ENCODE measurements at places on chromosomes 6 and 20. TPM values are rescaled to one million over a fixed set of nuclear protein-coding genes. Genes with fewer than 3 reads are reported as not detected.

TPBG gene
- 111 TPM for total RNA-seq

FYN gene
- total RNA-seq = 37.8 TPM

GRCh38 chr6:110738899-110739365, 76.3 kb downstream of the CDK19 start:
- no peak overlapping the region for H3K4me3 ChIP-seq
- no peak overlapping the region for H3K27ac ChIP-seq
- H3K4me1 ChIP-seq = no peaks in the 10 kb centered on the region
- DNase-seq = no peak
- H3K36me3 ChIP-seq = peaks cover 5% of the 10 kb centered on the region

DPPA5 gene
- total RNA-seq = not detected

DNA sequence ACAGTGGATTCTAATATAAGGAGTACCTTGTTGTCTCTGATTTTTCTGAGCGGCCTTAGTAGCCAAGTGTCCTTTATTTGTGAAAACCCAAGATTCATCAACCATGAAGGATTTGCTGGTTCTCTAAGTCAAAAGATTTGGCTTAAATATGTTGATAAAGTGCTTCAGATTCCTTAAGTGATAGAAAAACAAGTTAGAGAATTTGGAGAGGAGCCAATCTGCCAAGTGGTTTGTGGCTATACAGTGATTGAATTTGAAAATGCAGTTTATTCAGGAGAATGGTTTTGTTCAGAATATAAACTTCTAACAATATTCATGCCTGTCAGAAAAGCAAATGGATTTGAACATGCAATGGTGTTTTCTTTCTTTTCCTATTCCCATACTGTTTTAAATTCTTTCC, 54.8 kb downstream of the CAP2 start:
- H3K4me3 ChIP-seq = no peak overlapping the region
- DNase-seq = no peak
- H3K27me3 ChIP-seq = no peaks in the 10 kb centered on the region
- H3K36me3 ChIP-seq = no peaks in the 10 kb centered on the region

DNA sequence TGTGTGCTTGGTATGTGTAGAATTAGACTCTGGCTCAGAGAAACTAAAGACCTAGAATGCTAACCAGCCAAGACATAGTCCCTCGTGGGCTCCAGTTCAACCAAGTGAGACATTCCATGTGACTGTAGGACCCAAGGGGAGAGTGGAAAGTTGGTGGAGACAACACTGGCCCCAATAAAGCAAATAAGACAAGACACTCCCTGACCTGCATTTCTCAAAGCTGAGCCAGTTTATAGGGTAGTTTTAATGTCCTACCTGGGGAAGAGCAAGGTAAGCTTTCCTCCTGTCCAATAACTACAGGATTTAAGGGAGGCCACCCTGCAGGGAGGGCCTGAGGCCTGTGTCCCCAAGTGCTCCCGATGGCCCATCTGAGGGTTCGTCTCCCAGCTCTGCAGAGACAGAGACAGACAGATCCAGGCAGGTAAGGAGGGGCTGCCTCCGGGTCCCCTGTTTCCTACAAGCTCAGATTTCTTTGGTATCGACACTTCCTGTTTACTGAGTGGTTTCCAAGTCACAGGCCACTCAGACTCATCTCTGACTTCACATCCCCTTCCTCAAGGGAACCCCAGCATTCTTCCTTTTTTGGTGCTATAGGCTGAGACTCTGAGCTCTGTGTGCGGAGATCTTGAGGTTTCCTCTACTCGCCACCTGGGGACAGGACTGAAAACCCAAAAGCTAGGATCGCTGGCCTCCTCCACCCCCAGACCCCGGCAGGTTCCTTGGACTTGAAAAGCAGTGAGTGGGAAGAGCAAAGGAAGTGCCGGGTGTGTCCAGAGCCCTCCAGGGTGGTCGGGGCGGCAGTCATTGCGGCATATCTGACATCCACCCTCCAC, 92.4 kb downstream of the PRND start:
- H3K27me3 ChIP-seq = no peaks in the 10 kb centered on the region
- H3K4me1 ChIP-seq = peaks cover 57% of the 10 kb centered on the region
- peak overlapping the region; percentile 52 for H3K27ac ChIP-seq
- H3K4me3 ChIP-seq = no peak overlapping the region
- DNase-seq = no peak
- H3K36me3 ChIP-seq = no peaks in the 10 kb centered on the region

GRCh38 chr6:139650941-139651340, 276.5 kb upstream of the CITED2 start:
- no peak overlapping the region for H3K27ac ChIP-seq
- DNase-seq = no peak
- no peak overlapping the region for H3K4me3 ChIP-seq
- no peaks in the 10 kb centered on the region for H3K36me3 ChIP-seq
- no peaks in the 10 kb centered on the region for H3K27me3 ChIP-seq

ADGRF5 gene
- 37.8 TPM for total RNA-seq

DNA sequence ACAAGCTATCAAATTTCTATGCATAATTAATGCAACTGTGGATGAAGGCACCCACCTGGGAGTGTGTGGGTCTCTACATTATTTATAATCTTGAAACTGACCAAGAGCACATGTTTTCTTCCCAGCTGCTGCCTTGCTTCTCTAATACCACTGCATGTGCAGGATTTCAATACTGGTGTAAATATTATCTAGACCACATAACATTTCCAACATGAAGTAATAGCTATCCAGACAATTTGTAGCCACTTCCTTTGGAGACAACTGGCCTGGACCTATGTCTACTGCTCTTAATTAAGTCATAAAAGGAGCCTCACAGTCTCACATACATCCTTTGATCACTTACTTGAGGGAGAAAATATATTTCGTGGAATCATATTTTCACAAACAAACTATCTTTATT, 180.7 kb downstream of the HIVEP2 start:
- no peaks in the 10 kb centered on the region for H3K27me3 ChIP-seq
- no peak overlapping the region for H3K27ac ChIP-seq
- no peaks in the 10 kb centered on the region for H3K4me1 ChIP-seq
- DNase-seq = no peak

HLA-DRA gene
- 93.9 TPM for total RNA-seq

GRCh38 chr6:69729870-69730449, 66.8 kb downstream of the LMBRD1 start:
- H3K4me1 ChIP-seq = peaks cover 12% of the 10 kb centered on the region
- no peak overlapping the region for H3K4me3 ChIP-seq
- no peaks in the 10 kb centered on the region for H3K36me3 ChIP-seq
- no peaks in the 10 kb centered on the region for H3K27me3 ChIP-seq
- H3K27ac ChIP-seq = no peak overlapping the region

SRSF12 gene
- 2.0 TPM for total RNA-seq

SLC44A4 gene
- 0.19 TPM for total RNA-seq

DNA sequence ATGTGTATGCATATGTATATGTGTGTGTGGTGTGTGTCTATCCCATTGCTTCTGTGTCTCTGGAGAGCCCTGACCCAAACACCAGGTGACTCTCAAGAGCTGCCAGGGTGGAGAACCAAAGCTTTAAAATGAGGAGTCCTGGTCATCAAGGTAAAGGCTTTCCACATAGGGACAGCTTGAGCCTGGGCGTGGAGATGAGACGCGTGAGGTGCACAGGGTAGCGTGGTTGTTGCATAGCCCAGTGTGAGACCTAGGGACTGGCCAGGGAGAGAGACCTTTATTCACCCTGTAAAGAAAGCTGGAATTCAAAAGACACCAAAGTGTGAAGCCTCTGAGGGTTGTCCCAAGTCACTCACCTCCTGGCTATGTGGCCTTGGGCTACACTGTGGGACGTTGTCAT, 149.1 kb downstream of the SYCP2 start:
- H3K4me1 ChIP-seq = no peaks in the 10 kb centered on the region
- H3K27me3 ChIP-seq = no peaks in the 10 kb centered on the region
- no peaks in the 10 kb centered on the region for H3K36me3 ChIP-seq
- no peak overlapping the region for H3K27ac ChIP-seq

DNA sequence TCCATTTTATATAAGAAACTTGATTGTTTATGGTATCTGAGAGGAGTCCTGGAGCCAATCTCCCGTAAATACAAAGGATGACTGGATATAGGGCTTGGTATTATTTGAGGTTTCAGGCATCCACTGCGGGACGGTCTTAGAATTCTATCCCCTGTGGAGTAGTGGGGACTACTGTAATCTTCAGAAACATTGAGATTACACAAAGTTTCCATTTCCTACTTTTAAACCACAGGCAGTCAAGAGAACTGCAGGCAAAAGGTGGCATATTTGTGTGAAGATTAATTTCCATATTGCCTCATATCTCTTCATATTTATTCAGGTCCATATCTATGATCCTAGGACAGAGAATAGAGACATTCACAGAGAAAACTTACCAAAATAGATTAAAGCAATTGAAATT, 586.2 kb downstream of the PHF3 start:
- no peaks in the 10 kb centered on the region for H3K27me3 ChIP-seq
- no peak overlapping the region for H3K27ac ChIP-seq
- DNase-seq = no peak
- no peak overlapping the region for H3K4me3 ChIP-seq
- H3K36me3 ChIP-seq = no peaks in the 10 kb centered on the region
- no peaks in the 10 kb centered on the region for H3K4me1 ChIP-seq

COL20A1 gene
- not detected for total RNA-seq

ERVFRD-1 gene
- 0.83 TPM for total RNA-seq

WFDC5 gene
- not detected for total RNA-seq

- no peaks in the 10 kb centered on the region for H3K36me3 ChIP-seq
- H3K27ac ChIP-seq = no peak overlapping the region
- H3K27me3 ChIP-seq = no peaks in the 10 kb centered on the region
- H3K4me1 ChIP-seq = peaks cover 13% of the 10 kb centered on the region
- no peak overlapping the region for H3K4me3 ChIP-seq
- DNase-seq = peak; percentile 91
These were observed 10.2 kb upstream of the CST5 start for GRCh38 chr20:23889775-23890187.

DNA sequence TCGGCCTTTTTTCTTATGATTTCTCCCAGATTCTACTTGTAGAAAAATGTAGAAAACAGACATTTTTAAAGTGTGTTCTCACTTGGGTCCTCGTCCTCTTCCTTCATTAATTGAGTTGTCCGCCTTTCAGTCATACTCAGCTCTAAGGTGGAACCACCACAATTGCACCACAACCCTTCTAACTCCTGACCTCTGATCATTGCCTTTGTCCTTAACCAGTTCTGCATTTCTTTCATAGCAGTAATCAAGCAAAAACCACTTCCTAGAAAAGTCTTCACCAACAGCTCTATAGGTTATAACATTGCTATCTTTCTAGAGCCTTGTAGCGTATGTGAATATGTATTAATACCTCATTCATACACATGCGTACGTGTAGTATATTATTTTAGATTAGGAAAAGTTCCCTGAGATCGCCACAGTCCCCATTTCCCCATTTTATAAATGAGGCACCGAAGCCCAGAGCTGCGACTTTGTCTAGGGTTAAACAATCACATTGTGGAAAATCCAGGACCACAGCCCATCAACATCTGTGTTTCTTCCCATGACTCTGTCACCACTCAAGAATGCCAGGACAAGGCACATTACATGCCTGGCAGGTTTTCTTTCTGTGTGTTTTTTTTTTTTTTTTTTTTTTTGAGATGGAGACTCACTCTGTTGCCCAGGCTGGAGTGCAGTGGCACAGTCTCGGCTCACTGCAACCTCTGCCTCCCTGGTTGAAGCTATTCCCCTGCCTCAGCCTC, 175.5 kb downstream of the BTBD3 start:
- H3K36me3 ChIP-seq = no peaks in the 10 kb centered on the region
- H3K27me3 ChIP-seq = no peaks in the 10 kb centered on the region
- H3K27ac ChIP-seq = no peak overlapping the region
- H3K4me3 ChIP-seq = no peak overlapping the region
- no peaks in the 10 kb centered on the region for H3K4me1 ChIP-seq

GRCh38 chr6:102501615-102502014, 1108.1 kb downstream of the GRIK2 start:
- no peaks in the 10 kb centered on the region for H3K36me3 ChIP-seq
- no peak overlapping the region for H3K27ac ChIP-seq
- H3K27me3 ChIP-seq = no peaks in the 10 kb centered on the region
- H3K4me1 ChIP-seq = no peaks in the 10 kb centered on the region

GRCh38 chr20:44459271-44459670, 16.4 kb upstream of the TTPAL start:
- no peak overlapping the region for H3K27ac ChIP-seq
- no peak overlapping the region for H3K4me3 ChIP-seq
- no peak for DNase-seq
- no peaks in the 10 kb centered on the region for H3K36me3 ChIP-seq

DNA sequence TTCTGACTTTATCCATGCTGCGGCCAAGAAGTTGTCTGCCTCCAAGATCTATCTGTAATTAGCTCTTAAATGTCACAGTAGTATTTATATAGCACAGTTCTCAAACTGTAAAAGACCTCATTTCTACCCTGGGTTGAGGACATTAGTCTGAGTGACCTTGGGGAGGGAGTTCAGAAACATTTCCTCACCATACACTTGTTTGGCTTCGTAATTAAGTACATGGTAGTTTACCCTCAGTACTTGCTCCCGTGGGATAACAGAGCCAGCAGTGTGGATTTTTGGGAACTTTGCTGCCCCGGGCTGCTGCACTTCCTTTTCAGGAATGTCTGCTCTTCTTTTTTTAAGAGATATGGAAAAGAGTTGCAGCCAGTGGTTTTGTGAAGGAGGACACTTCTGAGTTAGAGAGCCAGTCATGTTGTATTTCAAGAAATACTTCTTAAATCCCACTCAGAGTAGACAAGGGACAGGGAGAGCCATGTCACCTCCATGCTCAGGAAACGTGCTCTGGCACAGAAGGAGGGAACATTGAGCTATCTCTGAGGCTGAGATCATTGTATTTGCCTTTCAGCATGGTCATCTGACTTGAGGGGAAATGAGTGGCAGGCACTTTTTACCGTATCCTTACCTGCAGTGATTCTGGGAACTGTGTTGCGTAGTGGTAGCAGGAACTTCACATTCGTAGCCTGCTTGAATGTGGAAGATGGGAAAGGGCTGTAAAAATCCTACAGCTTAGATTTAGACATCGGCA, 33.6 kb downstream of the RPRD1B start:
- no peak overlapping the region for H3K4me3 ChIP-seq
- no peaks in the 10 kb centered on the region for H3K27me3 ChIP-seq
- DNase-seq = no peak
- H3K27ac ChIP-seq = peak overlapping the region; percentile 49
- peaks cover 34% of the 10 kb centered on the region for H3K36me3 ChIP-seq

DNA sequence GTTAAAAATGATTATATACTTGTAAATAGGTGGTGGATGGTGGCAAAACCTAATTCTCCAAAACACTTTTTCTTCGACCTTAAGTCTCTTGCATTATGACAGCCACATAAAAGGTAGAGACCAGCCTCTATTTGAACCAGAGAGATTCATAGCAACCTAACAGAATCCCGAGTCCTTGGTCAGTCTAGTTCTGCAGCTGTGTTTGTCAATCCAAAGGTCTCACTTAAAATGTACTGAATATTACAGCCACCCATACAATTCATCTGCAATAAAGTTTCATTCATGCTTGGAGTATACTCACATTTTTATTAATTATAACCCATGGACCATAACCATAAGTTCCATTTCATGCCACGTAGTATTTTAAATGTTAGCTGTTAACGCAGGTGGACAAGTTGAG, 87.2 kb downstream of the EPM2A start:
- H3K27me3 ChIP-seq = no peaks in the 10 kb centered on the region
- no peaks in the 10 kb centered on the region for H3K36me3 ChIP-seq
- H3K4me3 ChIP-seq = no peak overlapping the region
- DNase-seq = no peak

GRCh38 chr6:36444470-36444869, 1.7 kb downstream of the KCTD20 start:
- peaks cover 57% of the 10 kb centered on the region for H3K4me1 ChIP-seq
- peak overlapping the region; percentile 95 for H3K4me3 ChIP-seq
- H3K36me3 ChIP-seq = peaks cover 11% of the 10 kb centered on the region
- no peaks in the 10 kb centered on the region for H3K27me3 ChIP-seq
- peak; percentile 42 for DNase-seq

STK4 gene
- 26.5 TPM for total RNA-seq

SAMD5 gene
- 0.42 TPM for total RNA-seq

- no peak overlapping the region for H3K4me3 ChIP-seq
- no peaks in the 10 kb centered on the region for H3K36me3 ChIP-seq
- no peak for DNase-seq
These were observed 69.2 kb downstream of the TFAP2C start for GRCh38 chr20:56698297-56698696.

Data from esophagus muscularis mucosa (tissue), 4 donors.